Heart right ventricle (tissue), 16 donors: ENCODE measurements at places on chromosomes 5 and 9. TPM values are rescaled to one million over a fixed set of nuclear protein-coding genes. Genes with fewer than 3 reads are reported as not detected.

DNA sequence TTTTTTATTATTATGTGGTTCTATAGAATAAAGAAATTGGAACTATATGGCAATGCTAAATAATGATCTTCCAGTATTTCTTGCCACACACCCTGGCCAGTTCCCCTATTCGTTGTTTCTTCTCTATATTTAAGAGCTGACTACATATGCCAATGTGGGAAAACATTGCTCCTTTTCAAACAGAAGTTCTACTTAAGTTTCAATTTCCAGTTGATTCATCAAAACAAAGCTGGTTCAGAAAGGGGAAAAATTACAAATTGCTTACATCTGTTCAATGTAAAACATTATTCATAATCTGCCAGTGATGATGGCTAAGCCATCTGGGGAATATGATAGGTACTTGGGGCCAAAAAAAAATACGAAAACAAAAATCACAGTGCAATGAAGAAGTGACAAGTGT is 76.9 kb downstream of the ST8SIA4 start:
- H3K27me3 ChIP-seq = no peaks in the 10 kb centered on the region
- no peak overlapping the region for H3K4me3 ChIP-seq
- DNase-seq = no peak
- no peak overlapping the region for H3K27ac ChIP-seq
- H3K4me1 ChIP-seq = peaks cover 43% of the 10 kb centered on the region

DNA sequence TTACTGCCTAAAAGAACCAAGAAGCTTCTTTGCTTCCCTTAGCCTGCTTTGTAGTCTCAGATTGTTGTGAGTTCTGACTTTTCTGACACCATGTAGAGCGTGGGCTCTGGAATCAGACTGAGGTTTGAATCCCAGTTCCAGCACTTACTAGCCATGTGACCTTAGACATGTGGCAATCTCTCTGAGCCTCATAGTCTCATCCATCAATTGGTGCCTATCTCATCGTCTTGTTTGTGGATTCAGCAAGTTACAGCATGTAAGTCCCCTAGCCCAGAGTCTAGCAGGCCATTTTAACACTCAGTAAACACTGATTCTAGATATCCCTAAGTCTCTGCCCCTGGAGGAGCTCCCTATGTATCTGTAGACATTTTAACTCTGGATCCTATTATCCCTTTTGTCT is 94.7 kb downstream of the ANGPTL2 start:
- DNase-seq = no peak
- no peaks in the 10 kb centered on the region for H3K27me3 ChIP-seq
- no peak overlapping the region for H3K27ac ChIP-seq
- no peaks in the 10 kb centered on the region for H3K36me3 ChIP-seq

DNA sequence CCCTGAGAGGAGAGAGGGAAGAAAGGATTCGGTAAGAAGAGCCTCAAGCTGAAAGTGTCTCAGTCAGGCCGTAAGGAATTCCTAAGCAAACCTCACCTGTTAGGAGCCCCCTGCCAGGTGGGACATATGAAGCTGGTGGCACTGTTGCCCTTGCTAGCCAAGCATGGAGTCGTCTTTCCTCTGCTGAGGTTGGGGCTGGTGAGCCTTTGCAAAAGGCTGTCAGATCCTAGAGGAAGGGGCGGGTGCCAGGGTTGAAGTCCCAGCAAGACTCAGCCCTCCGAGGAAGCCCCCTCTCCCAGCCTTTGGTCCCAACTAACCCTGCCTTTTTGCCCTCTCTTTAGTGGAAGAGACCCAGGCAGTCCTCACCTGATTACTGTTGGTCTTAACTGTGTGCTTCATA is 5.5 kb upstream of the SMIM32 start:
- no peaks in the 10 kb centered on the region for H3K4me1 ChIP-seq
- peaks cover 16% of the 10 kb centered on the region for H3K27me3 ChIP-seq
- DNase-seq = no peak

DNA sequence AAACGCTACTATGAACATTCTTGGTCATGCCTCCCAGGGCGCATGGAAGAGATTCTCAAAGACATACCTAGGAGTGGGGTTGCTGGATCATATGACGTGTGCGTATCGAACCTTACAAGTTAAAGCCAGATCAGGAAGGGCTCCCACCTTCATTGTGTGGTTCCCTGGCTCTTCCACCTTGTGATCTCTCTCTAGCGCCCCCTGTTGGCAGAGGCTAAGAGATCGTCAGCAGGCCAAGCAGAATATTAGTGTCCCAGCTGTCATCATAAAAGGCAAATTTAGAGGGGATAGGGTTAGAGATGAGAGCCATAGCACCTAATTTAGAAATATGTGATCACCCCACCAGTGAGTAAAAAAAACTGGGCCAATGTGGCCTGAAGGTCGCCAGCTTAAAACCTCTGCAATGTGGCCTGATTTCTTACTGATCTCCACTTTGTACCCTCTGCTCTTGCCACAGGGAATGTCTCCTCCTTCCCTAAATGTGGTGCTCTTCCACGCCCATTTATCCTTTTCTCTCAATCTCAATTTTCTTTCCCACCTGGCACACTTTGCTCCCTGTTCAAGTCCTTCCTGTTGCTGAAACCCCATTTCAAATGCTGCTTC is 91.7 kb upstream of the SHB start:
- no peak overlapping the region for H3K27ac ChIP-seq
- H3K36me3 ChIP-seq = no peaks in the 10 kb centered on the region
- H3K4me1 ChIP-seq = no peaks in the 10 kb centered on the region
- H3K27me3 ChIP-seq = no peaks in the 10 kb centered on the region
- DNase-seq = peak; percentile 48
- no peak overlapping the region for H3K4me3 ChIP-seq

DNA sequence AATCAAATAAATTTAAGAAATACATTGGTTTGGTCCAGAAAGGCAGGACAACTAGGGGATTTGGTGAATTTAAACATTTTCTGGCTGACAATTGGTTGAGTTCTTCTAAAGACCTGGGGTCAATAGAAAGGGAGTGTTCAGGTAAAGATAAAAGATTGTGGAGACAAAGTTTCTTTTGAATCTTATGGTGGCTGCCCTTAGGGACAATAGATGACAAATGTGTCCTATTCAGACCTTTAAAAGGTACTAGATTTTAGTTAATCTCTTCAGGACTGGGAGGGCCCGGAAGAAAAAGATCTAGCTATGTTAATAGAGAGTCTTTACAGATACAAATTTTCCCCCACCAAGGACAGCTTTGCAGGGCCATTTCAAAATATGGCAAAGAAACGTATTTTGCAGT is 35.9 kb downstream of the PLEKHG4B start:
- H3K27me3 ChIP-seq = no peaks in the 10 kb centered on the region
- DNase-seq = no peak
- H3K36me3 ChIP-seq = no peaks in the 10 kb centered on the region
- no peaks in the 10 kb centered on the region for H3K4me1 ChIP-seq
- H3K4me3 ChIP-seq = no peak overlapping the region
- H3K27ac ChIP-seq = no peak overlapping the region

Gene IL13
- not detected for total RNA-seq

Gene STPG3
- total RNA-seq = not detected

Gene NUTM2G
- total RNA-seq = not detected

Gene ADAMTS16
- not detected for total RNA-seq
